Stimulated activated CD8-positive, alpha-beta memory T cell treated with anti-CD3 and anti-CD28 coated beads, Interleukin-12 subunit alpha, Interleukin-12 subunit beta, amount 100 ng/mL, for 4 hours (primary cell): ENCODE measurements at places on chromosomes 6 and 20.

- DNase-seq: no peak
These were observed 474.4 kb upstream of the HSF2 start for GRCh38 chr6:121925024-121925423.

DNA sequence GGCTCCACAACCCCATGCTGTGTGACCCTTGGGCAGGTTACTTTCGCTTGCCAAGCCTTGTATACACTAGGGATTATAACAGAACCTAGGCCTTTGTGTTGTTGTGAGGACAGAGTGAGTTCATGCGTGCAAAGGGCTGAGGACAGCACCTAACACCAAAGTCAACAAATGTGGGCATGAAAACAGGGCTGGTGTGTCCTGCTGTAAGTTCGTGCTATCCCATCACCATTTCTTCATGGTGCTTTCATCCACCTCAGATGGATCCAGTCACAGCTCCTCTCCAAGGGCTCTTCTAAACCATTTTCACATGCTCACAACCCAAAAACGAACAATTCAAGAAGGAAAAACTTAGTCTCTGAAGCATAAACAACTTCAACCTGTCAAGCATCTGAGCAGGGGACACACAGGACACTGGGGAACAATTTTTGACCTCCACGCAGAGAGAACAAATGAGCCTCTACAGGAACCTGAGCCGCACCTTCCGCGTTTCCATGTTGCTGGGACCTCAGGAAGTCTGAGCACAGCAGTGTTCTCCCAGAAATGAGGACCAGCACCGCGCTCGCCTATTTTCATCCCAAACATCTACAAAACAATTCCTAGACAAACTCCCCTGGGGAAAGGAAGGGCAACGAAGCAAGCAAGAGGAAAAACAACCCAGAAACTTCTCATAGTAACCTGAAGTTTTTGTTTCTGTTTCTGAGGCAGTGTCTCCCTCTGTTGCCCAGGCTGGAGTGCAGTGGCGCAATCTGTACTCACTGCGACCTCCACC, 3.1 kb downstream of the LRP11 start:
- DNase-seq: no peak

DNA sequence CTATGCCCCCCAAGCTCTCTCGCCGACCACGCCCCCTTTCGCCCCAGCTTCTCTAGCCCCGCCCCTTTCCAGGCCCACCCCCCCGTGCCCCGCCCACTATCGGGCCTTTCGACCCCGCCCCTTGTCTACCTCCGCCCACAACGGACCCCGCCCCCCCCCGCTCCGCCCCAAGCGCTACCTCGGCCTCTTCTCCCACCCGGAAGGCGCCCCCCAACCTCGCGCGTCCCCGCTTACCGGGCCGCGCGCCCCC, 200 bp downstream of the ZBTB22 start:
- no peak for DNase-seq

DNA sequence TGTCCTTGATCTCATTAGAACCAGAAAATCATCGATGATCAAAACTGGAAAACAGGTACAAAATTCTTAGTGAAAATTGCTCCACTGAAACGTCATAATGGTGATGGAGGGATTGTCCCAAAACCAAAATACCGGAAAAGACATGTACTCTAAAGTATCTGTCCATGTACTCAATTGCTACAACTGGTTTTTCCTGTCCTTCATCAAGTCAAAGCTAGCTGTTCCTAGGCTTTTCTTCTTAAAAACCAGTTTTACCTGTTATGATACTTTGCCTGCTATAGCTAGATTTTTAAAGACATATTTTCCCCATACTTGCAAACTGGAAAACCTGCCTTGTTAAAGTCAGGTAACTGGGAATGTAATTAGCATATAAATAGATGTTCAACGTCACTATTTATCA, 50.5 kb upstream of the LRRC1 start:
- DNase-seq: no peak

- no peak for DNase-seq
These were observed 187.6 kb downstream of the SCP2D1 start for GRCh38 chr20:19001177-19001576.
